ENCODE measurements at places on chromosomes 16 and 17.
A peak's percentile ranks its signal among the peaks of the same experiment; 100 is the strongest.

DNA sequence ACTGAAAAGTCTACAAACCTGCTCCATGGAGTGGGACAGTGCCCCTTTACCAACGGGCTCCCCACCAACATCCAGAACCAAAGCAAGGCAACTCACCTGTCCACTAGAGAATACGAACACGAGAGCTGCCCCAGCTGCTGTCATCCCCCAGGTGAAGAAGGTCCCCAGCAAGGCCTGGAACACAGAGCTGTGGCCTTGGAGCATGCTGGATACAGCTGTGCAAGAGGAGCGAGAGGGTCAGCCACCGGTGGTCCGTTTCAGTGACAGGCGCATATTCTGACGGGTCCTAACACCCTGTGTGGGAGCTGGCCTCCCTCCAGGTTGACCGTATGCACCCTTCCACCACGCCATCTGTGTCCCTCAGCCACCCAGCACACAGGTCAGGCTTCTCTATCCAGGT lies 3.9 kb downstream of the SLC39A11 start:
- no peak for DNase-seq

- no peak for DNase-seq
These were observed at the start of gene CIITA for GRCh38 chr16:10876799-10877341. CIITA (plus strand) TSS chr16:10877202; CDS start chr16:10877331, 129 bp downstream.

DNA sequence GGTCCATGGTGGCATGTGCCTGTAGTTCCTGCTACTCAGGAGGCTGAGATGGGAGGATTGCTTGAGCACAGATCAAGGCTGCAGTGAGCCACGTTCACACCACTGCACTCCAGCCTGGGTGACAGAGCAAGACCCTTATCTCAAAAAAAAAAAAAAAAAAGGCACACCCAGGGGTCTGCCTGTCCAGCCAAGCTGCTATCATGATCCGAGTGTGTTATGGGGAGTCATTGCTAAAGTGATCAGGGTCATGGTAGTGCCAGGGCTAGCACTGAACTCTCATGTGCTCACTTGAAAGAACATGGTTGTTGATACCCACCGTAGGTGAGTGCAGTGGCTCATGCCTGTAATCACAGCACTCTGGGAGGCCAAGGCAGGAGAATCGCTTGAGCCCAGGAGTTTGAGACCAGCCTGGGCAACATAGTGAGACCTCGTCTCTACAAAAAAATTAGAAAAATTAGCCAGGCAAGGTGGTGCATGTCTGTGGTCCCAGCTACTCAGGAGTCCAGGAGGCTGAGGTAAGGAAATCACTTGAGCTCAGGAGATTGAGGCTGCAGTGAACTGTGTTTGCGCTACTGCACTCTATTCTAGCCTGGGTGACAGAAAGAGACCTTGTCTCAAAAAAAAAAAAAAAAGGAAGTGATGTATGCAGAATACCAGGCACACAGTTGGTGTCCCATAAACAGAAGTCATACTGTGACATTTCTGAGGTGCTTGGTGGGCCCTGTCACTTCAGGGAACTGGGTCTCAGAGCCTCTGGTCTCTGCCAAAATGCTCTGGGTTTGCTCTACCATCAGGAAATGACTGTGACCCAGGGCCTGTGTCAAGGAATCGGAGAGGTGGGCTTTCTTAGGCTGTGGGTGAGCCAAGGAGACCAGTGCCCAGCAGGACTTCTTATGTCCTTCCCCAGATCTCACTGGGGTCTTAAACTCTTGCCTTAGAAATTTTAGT lies 2.2 kb downstream of the PRM1 start:
- no peak for DNase-seq

- no peak for DNase-seq
These were observed 6.0 kb downstream of the PPM1D start for GRCh38 chr17:60606036-60606435.

- no peak for DNase-seq
These were observed 18.4 kb upstream of the ITGA3 start for GRCh38 chr17:50037321-50038107.

DNA sequence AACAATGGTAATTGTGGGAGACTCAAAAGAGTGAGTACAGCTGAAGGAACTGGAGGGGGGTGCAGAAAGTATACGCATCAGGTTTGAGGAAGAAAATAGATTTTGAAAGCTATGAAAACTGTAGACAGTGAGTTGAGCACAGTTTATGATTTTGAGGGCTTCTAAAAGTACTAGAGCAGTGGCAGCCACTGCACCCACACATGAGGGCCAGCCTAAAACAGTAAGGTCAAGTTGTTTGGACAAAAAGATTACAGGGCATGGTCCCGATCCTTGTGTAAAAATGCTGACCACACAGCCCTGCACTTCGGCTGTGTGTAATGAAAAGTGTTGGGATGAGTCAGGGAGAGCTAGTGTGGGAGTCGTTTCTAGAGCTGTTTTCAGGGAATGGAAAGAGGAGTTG lies 2282.1 kb downstream of the TP53TG3F start:
- DNase-seq = no peak

DNA sequence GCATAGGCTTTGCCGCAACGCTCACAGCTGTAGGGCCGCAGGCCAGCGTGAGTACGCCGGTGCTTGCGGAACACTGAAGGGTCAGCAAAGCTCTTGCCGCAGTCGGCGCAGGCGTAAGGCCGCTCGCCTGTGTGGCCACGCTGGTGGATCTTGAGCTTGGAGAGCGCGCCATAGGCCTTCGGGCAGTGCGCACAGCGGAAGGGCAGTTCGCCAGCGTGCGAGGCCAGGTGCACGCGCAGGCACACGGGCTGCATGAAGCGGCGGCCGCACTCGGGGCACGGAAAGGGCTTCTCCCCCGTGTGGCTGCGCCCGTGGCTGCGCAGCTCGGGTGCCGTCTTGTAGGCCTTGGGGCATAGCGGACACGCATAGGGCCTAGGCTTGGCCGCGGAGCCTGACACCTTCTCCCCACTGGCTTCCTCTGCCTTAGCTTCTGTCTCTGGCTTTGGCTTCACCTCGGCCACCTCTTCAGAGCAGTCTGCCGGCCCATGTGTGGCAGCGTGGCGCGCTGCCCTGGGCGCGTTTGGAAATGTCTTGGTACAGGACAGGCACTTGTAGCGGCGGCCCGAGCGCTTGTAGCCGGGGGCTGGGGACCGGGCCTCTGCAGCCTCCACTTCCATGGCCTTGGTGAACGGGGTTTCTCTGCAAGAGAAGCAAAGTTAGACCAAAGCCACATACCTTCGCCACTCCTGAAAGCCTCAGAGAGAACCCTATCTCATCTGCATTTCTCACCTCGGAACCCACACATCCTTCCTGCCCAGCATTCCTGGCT lies 10.0 kb downstream of the ZNF668 start:
- no peak for DNase-seq

DNA sequence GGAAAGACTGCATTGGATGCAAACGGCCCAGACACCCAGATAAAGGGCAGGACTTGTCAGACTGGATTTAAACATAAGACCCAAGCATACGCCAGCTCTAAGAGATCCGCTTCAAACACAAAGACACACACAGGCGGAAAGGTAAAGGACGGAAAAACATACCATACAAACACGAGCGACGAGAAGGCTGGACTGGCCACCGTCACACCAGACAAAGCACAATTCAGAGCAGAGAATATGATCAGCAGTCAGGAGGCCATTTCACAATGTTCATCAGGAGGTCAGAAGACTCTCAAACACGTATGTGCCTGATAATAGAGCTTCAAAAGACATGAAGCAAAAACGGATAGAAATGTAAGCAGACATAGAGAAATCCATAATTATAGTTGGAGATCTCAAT lies 84.9 kb upstream of the GNG13 start:
- DNase-seq = no peak

DNA sequence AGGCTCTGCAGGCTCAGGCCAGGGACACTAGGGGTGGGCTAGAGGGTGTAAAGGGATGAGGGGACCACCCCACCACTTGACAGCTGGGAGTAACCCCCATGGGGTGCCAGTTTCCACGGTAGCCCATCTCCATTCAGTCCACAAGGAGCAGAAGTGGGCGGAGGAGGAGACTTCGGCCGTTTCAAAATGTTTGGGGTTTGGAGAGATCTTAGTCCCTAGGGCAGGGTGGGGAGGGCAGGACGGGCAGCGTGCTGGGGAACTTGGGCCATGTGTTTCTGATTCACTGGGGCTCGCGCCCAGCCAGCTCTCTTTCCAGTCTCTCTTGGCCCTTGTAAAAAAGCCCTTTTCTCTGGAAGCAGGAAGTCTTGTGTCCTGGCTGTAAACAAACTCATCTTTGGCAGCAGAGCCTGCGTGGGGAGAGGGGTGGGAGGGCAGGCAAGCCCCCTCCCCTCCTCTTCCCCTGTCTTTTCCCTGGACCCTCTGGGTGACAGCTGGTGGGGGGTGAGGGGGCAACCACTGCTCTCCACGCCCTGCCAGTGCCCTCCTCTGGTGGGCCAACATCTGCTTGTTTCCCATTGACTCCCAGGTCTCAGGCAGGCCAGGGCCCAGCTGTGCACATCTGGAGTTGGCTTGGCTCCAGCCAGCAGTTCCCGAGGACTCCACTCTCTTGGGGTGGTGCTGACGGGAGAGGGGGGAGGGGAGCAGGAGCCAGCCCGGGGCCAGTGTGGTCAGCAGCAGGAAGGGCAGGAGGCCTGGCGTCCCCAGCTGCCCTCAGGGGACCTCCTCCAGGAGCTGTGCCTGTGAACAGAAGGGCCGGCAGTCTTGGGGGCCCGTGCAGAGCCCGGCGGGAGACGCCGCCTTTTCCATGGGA lies 8.1 kb downstream of the CYGB start:
- DNase-seq = no peak

GRCh38 chr17:59804901-59805465 lies 87.8 kb downstream of the TUBD1 start:
- DNase-seq = no peak

DNA sequence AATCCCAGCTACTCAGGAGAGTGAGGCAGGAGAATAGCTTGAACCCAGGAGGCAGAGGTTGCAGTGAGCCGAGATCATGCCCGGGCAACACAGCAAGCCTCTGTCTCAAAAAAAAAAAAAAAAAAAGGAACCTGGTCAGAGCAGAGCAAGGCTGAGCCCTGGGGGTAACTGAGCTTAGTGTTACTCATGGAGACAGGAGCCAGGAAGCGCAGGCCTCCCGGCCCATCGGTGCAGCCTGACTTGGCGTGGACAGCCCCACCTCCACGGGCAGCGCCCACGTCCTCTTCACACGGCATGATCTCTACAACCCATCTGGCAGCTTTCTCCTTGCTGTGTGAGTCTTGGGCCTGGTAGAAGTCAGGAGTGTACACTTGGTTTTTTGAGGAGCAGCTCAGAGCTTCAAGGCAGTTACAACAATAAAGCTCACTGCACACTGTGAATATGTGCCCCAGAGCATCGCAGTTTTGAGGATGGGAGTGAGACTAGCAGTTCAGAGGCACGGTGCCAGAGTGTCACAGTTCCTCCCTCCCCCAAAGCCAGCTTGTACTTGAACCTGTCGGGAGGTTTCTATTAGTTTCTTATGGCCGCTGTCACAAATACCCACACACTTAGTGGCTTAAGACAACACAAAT lies 129.9 kb downstream of the RAP1GAP2 start:
- no peak for DNase-seq

- no peak for DNase-seq
These were observed 1006.7 kb upstream of the GOT2 start for GRCh38 chr16:59740858-59741257.

GRCh38 chr16:78813661-78814311 lies 714.3 kb downstream of the WWOX start:
- DNase-seq = no peak

GRCh38 chr17:4948166-4948930 lies at the start of gene PFN1:
PFN1 (minus strand) TSS chr17:4948530; CDS start chr17:4948394, 136 bp downstream.
- peak; percentile 89 for DNase-seq

- DNase-seq = no peak
These were observed 313.2 kb upstream of the KCNJ16 start for GRCh38 chr17:69761767-69762321.

DNA sequence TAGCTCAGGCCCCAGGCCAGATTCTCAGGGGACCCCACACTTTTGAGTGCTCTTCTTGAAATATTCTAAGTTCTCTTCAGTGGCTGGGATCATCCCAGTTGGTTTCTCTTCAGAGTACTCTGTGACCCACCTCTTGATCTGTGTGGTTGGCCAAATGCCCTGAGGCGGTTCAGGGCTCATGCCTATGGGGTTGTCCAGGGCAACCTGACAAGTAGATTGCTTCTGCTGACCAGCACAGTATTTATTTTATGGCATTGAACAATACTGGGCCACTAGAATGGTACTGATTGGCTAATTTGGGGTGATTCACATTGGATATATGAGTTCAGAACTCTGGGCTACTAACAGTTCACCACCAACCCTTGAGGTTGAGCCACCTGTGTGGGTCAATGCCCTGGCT lies 7.4 kb upstream of the GOSR2 start:
- no peak for DNase-seq

GRCh38 chr16:48384520-48385252 lies 527 bp downstream of the SIAH1 start:
- no peak for DNase-seq

DNA sequence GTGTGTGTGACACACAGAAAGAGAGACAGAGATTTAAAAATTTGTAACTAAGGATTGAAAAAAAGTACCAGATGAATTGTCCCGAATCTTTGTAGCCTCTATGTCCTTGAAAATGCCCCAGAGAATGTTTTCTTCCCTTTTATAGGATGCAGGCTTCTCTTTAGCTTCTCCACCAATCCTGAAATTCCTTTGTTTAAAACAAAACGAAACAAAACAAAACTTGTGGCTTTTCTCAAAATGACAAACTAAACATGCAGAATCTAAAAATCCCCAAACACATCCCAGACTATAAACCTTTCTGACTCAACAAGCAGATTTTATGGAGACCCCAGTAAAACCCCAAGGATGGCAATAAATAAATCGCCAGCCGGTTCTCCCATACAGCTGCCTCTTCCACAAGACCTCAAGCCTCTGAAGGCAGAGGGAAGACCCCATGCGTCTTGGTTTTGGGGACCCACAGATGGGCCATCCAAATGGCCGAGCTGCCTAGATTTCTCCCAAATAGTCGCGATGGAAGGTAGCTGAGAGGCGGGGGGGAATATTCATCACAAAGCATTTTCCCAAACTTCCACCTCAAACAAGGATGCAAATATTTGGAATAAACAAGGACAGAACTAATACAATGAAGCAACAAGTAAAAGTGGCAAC lies 269.5 kb upstream of the FOXF1 start:
- no peak for DNase-seq

GRCh38 chr16:85136702-85137322 lies 24.5 kb upstream of the CIBAR2 start:
- no peak for DNase-seq

DNA sequence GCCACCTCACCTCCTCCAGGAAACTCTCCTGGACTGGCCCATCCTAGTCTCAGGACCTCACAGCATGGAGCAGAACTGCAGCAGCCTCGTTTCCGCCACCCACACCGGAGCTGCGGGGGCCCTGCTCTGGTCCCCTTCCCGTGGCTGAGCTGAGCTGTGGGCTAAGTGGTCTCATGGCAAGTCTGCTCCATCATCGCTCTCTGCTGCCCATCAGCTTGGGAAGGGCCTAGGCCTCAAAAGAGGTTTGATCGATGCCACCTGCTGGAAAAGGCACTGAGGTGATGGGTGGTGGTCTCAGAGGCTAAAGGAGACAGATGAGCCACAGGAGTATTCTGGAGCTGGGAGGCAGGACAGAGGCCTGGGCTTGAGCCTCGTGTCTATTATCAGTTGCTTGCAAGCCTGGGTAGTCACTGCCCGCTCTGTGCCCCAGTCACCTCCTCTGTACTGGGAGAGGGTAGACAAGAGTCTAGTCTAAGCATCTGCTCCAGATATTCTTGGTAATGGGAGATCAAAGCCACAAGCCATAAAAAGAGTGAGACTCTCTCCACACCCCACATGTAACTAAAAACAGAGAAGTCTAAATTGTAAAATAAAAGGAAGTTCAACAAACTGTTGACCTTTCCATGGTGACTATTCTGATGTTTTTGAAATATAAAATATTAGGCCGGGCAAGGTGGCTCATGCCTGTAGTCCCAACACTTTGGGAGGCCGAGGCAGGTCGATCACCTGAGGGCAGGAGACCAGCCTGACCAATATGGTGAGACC lies 1.6 kb downstream of the ITGAE start:
- DNase-seq = no peak
